ENCODE measurements at places on chromosomes 12 and 14.

GRCh38 chr12:70400124-70400523 lies 34.0 kb downstream of the KCNMB4 start:
- DNase-seq, result no peak

DNA sequence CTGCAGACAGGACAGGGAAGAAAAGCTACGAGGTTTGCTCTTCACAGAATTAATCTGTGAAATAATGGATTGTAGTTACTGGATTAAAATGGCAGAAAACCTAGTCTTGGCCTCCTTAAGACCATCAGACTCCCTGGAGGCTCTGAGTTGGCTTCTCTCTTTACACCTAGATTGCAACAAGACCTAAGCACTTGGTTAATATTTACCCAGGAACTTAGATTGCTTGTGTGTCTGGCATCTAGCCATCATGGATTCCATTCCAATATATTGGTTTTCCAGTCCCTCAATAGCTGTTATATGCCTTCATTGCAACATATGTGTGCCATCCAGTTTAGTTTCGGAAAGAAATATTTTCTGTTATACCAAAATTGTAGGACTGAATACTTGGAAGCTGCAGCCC lies 1.9 kb upstream of the GTF2A1 start:
- DNase-seq, result no peak

DNA sequence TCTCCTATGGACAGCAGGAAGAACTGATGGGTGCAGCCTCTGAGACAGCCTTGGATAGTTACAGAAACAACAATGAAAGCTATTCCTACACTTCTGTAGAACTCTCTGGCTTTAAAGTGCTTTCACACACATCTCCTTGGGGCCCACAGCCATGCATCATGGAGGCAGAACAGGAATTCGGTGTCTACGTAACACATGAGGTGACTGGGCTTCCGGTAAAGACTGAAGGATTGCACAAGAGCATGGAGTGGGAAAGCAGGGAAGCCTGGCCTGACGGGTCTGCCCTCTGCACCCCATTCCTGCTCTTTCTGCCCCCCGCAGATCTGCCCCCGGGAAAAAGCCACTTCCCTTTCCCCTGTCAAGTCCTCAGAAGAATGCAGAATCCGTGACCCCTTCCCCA lies 82.6 kb downstream of the VWF start:
- DNase-seq, result no peak

GRCh38 chr12:96015672-96016071 lies 19.5 kb upstream of the HAL start:
- no peak for DNase-seq

DNA sequence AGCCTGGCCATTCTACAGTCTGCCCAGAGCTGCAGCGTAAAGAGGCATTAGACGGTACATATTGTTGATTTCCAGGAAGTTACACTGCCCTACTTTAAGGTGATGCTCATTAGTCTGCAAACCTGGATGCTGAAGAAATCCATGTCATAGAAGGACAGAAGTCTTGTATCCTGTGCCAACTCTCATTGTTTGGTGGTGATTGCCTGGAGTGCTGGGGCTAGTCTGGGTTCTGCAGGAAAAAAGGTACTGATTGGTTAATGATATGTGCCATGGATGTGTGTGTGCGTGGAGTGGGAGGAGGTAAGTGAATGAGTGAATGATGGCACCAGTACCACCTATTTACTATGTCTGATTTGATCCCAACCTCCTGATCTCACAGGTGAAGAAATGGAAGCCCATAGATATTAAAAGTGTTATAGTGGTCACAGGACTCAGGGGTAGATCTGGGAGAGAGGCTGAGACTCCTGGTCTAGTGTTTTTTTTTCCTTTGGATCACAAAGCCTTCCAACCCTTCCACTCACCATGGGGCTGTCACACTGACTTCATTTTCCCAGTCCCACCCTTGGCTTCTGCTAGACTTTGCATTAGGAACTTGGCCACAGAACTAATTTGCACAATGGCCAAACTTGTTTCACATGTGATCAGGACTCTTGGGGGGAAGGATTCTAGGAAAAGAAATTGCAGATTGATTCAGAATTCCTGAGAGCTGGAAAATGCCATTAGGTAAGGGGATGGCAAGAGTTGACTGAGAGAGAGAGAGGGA lies 96.1 kb downstream of the TMX1 start:
- DNase-seq, result no peak

Measured in esophagus squamous epithelium (tissue), 5 donors.